Renal cortical epithelial cell (primary cell): ENCODE measurements at places on chromosomes 16 and 17.

GRCh38 chr17:45836047-45837044, 8.3 kb upstream of the SPPL2C start:
- DNase-seq = no peak

DNA sequence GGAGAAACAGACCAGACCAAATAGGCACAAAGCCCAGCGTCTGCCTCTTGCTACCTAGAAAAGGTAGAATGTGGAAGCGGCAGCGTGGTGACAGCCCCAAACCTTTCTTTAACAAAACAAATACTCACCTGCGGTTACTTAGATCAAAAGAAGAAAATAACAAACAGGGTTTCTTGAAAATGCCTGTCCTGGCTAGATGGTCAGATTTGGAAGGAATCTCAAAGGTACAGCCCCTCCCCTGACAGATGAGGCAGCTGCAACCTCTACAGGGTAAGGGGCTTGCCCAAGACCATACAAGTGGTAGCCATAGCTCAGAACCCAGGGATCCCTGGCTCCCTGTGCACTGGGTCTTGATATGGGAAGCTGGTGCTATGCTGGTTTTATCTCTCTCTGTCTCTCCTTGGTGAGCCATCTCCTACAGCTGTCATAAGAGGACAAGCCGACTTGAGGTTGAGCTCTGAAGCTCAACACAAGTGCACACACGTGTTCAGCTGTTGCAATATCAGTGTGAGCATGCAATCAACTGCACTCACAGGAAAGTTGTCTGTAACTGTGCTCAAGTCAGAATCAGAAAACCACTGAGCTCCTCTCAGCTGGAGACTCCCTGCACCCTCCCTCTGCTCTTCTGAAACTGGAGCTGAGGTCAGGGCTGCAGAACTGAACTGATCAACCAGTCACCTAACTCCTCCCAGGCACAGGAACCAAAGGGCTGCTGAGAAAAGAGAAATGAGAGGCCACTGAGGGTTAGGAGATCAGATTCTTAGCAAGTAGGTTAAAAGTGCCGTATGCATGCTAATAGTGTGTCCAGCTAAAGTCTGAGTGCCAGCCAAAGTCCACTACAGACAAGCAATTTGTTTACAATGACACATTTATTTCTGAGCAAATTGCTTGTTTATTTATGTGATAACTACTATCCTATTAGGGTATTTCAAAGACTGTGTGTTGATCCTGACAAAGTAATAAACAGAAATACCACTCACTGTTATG, 6.1 kb upstream of the RNF157 start:
- peak; percentile 81 for DNase-seq

GRCh38 chr17:12616161-12616560, 49.5 kb upstream of the MYOCD start:
- DNase-seq = no peak

- DNase-seq = no peak
These were observed 573.5 kb downstream of the KCNJ18 start for GRCh38 chr17:22265807-22266206.

DNA sequence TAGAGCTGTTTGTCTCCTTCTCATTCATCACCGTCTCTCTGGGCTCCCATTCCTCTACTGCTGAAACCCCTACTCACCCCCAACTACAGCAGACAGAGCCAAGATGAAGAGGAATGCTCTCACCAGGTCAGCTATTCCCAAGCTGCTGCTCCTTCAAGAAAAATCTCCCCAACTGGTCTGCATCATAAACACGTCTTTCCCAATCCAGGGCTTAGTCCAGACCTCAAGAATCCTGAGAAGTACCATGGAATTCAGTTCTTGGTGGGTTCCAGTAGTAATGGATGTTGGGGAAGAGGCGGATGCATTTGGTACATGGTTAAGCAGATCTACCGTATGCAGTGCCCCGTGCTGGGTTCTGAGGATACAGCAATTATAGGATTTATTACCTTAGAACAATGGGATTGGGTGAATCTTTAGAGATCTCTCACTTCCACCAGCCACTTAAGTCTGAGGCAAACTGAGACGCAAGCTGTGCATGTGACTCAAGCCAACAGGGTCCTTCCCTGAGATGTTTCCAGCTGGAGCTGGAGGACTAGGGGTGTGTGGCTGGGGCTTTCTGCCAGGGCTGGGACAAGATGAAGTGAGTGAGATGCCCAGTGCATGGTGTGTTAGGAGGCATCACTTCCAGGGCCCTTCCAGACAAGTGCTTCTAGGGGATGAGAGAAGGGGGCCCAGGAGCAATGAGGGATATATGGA, 232.7 kb upstream of the CDH5 start:
- DNase-seq = no peak

DNA sequence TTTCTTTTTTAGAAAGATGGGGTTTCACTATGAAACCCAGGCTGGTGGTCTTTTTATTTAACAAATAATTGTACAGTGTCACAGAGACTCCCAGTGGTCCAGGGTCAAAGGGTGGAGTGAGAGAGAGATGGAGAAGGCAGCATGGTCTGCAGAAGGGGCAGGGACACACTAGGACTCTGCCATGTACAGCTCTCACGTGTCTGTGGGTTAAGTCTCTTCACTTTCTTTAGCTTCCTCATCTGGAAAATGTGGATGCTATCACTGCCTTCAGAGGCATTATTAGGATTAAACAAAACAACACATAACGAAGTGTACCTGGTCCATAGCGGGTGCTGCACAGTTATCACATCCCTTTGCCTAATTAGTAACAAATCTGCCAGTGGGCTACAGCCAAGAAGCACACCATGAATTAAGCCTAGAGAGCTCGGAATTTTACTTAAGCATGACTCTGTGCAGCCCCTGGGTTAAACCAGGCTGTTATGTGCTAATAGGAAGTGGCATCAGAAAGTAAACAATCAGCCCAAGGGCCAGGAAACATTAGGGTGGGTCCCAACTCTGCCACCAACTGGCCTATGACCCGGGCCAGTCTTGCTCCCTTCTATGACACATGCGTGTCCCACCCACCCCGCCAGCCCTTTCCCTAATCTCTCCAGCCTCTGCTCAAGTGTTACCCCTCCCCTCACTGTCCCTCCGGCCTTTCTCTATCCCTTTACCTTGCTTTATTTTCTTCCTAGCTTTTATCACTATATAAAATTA, 13.9 kb downstream of the TOP3A start:
- no peak for DNase-seq

- DNase-seq = no peak
These were observed 1.6 kb downstream of the GALNS start for GRCh38 chr16:88855176-88855575.

GRCh38 chr17:76550712-76551615, 11.1 kb downstream of the PRCD start:
- peak; percentile 93 for DNase-seq

DNA sequence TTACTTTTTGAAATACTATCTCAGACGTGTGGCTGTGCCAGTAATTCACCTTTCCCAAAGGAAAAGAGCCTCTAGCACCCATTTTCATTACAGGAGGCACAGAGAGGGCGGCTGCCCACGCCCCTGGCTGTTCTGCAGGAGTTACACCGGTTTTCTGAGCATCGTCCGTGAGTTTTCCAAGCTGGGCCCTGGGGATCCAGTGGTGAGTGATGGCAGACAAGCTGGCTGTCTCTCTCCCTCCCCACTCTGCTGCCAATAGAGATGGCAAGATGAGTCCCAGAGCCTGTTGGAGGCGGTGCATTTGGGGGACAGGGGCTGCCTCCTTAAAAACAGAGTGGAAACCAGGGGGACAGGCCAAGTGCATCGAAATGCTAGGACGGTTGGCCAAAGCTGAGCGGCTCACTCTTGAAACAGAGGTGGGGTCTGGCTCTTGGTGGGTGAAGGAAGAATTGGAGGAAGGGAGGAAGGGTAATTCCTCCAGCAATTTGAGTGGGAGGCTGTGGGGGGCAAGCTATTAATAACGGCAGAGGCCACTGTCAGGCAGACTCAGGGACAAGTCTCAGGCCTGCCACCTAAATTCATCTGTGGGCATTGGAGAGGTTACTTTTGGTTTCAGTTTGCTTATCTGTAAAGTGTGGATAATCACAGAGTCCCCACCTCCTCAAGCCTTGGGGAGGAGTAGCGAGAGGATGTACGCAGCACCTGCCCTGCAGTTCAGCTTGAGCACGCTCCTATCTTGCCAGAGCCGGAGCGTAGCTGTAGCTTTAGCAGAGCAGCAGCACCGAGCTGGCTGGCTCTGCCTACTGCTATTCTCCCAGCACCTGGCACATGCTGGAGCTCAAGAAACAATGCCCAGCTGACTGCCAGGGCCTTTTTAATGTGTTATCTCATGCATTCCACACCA, 7.5 kb upstream of the NOS2 start:
- no peak for DNase-seq

- no peak for DNase-seq
These were observed 174.7 kb upstream of the ANKFN1 start for GRCh38 chr17:55978578-55978977.

DNA sequence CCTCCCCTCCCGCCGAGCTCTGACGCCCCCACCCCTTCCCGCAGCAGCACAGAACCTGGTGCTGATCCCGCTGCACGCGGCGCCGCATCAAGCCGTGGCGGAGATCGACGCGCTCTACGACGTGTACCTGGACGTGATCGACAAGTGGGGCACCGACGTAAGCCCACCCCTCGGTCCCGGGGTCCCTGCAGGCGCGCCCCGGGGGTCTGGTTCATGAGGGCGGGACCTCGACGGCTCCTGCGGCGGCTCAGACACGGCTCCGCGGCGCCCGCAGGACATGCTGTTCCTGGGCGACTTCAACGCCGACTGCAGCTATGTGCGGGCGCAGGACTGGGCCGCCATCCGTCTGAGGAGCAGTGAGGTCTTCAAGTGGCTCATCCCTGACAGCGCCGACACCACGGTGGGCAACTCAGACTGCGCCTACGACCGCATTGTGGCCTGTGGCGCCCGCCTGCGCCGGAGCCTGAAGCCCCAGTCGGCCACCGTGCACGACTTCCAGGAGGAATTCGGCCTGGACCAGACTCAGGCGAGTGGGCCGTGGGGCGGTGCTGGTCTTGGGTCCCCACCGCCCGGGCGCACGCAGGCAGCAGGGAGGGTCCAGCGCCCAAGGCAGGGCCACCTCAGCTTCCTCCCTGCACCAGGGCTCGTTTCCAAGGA, 1.4 kb downstream of the DNASE1L2 start:
- no peak for DNase-seq

DNA sequence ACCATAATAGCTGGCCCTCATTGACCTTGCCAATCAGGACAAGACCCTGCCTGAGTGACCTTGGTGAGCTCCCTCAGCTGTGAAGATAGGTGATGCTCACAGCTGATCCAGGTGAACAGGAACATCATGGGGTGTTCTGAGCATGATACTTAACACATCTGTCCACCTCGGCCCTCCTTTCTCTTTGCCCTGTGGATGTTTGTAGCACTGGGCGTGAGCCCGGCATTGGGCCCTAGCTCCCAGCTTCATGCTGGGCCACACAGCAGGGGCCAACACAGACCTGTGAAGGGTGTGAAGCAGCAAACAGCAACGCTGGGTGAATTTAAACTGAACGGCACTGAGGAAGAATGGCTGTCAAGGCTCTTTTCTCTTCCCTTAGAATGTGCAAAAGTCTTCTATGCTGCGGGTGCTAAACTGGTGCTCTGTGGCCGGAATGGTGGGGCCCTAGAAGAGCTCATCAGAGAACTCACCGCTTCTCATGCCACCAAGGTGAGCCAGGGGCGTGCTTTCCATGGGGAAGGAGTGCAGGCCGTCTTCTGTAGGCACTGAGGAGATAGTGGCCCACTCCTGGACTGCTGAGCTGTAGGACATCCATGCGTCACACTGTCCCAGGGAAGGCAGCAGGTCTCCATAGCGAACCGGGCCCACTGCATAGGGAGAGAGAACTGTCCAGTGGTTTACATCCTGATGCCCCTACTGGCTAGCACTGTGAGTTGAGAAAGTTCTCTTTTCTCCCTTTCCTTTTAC, 35.9 kb downstream of the TMEM11 start:
- no peak for DNase-seq

- DNase-seq = no peak
These were observed 20.4 kb upstream of the IL4R start for GRCh38 chr16:27293343-27293742.

GRCh38 chr17:39364236-39365025, 37.0 kb downstream of the FBXL20 start:
- no peak for DNase-seq

- DNase-seq = no peak
These were observed 23.9 kb downstream of the CCDC102A start for GRCh38 chr16:57512296-57513001.

DNA sequence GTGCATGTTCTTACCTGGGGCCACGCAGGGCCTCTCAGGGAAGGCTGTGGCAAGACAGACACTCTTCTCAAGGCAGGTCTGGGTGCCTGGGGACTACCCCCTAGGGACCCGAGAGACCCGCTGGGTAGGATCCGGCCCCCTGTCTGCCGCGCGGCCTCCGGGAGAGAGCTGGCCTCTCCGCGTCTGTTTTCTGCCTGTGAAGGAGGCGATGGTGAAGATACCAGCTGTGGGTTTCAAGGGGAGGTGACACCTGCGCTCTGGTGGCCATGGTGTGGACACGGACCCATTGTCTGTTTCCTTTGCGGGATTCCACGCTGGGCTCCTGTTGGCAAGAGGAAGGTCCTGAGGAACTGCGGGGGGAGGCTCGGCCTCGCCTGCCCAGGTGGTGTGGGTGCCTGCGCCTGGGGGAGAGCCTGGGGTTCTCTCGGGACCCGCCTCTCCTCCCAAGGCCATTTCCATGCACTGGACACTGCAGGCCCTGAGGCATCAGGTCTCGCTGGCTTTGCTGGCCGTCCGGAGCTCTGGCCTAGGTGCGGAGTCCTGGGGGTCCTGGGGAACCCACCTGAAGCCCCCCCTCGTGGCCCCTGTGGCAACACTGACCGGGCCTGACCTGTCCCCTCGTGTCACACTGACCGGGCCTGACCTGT, 12.2 kb upstream of the METRNL start:
- DNase-seq = no peak

- peak; percentile 97 for DNase-seq
These were observed 27.8 kb upstream of the ITGA3 start for GRCh38 chr17:50027881-50028735.

GRCh38 chr16:84810518-84811273, 9.1 kb upstream of the CRISPLD2 start:
- DNase-seq = no peak

DNA sequence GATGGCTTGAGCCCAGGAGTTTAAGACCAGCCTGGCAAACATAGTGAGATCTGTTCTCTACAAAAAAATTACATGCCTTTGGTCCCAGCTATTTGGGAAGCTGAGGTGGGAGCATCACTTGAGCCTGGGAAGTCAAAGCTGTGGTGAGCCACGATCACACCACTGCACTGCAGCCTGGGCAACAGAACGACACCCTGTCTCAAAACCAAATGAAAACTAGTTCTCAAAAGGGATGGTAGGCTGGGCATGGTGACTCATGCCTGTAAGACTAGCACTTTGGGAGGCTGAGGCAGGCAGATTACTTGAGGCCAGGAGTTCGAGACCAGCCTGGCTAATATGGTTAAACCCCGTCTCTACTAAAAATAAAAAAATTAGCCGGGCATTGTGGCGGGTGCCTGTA, 31.1 kb downstream of the PPM1D start:
- peak; percentile 38 for DNase-seq

DNA sequence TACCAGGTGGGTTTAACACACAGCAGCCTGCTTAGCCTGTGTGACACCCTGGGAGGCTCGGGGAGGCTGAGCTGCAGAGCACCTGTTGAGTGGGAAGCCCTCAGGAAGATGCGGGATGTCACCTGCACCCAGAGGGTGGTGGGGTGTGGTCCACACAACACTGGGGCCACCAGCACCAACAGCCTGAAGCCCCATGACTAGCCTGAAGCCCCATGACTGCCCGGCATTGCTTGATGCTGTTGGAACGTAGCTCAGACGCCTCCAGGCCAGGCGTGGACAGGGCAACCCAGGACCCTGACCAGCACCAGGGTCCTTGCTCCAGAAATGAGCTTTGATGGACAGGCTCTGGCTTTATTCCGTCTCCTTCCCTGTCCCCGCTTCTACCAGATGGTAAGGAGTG, 76.3 kb upstream of the ZNF469 start:
- DNase-seq = no peak
